Kidney epithelial cell (primary cell): ENCODE measurements at places on chromosomes 5 and 9. TPM values are rescaled to one million over a fixed set of nuclear protein-coding genes. Genes with fewer than 3 reads are reported as not detected.

Gene PLAC8L1
- not detected in 2 replicates for total RNA-seq

DNA sequence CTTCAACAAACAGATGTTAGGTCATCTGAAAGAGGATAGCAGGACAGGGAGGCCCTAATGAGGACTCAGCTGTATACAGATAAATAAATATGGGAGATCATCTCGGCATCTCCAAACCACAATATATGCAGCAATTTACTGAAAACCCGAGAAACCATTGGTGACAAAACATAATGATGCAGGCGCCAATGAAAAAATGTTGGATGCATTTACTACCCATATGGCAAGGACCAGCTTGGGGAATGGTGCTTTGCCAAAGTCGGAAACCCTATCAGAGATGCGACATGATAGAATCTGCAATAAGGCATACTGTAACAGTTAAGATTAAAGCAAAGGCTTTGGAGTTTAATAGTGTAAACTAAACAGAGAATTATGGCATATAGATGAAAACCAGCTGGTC lies 92.0 kb downstream of the SNCAIP start:
- no peak for DNase-seq

Gene ZNF366
- 0.13 TPM in 1 of 2 replicates, not detected in the other for total RNA-seq

Gene CNTLN
- 3.8 and 4.1 TPM in 2 replicates for total RNA-seq

Gene IL7R
- total RNA-seq = 1.6 and 4.0 TPM in 2 replicates

DNA sequence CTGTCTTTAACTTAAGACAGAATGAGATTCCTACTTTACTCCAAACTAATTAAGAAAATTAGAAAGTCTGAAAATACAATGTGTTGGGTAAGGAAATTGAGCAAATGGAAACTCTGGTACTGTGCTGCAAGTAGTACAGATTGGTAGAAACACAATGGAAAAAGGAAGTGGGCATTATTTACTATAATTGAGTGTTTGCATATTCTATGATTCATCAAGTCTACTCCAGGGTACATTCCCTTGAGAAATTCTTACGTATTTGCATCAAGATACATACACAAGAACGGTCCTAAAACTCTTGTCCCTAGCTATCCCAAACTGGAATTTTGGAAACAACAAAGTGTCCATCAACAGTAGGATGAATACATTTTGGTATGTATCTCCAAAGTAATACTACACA lies 123.5 kb upstream of the TARS1 start:
- DNase-seq = no peak

DNA sequence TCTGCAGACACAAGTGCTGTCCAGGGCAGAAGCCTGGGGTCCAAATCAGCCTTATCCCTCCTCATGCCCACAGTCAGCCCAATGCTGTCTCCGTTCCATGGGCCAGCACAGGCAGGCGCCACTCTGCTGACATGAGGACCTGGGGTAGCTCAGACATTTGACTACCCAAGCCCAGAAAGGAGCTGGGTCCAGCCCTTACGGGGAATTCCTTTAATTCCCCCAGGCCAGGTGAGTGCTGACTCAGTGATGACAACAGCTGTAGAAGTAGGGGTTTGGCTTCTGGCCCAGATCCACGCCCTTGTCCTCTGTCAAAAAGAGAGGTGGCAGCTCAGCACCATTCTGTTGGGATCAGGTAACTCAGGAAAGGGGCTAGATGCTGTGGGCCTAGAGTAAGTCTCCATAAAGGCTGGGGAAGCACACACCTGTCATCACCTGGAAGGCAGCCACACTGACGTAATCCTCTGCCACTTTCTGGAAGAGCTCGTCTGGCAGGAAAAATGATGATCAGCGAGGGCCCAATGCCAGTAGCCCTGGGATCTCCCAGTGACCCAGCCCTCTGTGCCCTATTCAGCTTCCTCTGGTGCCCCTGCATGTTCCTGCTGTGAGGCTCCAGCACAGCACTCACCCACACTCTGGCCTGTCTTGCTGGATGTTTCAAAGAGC lies 1.9 kb downstream of the RAB24 start:
- no peak for DNase-seq

- DNase-seq = no peak
Measured at GRCh38 chr5:17799521-17799920, 165.3 kb downstream of the TAF11L14 start.

Gene NMUR2
- total RNA-seq = not detected in 2 replicates

GRCh38 chr9:2289263-2289662 lies 274.1 kb downstream of the SMARCA2 start:
- no peak for DNase-seq

GRCh38 chr5:173099461-173099860 lies 43.3 kb downstream of the CREBRF start:
- DNase-seq = no peak

DNA sequence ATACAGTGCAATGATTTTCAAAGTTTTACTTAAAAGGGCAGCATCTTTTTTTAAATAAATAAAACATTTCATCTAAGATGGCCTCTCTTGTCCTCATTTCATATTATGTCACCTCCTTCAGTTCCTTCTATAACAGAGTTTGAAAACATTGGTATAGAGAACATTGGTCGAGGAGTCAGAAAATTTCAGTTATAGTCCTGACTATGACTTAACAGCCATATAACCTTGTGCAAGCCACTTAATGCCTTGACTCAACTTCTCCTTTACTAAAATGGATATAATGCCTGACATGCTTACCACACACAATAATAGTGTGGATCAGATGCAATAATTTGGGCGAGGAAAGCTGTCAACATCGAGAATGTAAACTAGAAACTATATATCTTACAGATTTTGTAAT lies 22.6 kb downstream of the SSBP2 start:
- DNase-seq = no peak

GRCh38 chr5:154419236-154419635 lies 26.6 kb upstream of the SAP30L start:
- DNase-seq = no peak

Gene PCDHA13
- total RNA-seq = 0.21 TPM in 1 of 2 replicates, not detected in the other

- DNase-seq = no peak
Measured at GRCh38 chr9:122159925-122160246, 178 bp downstream of the MORN5 start.

Gene CDC23
- total RNA-seq = 23.8 and 27.0 TPM in 2 replicates

Gene SPINK4
- not detected in 2 replicates for total RNA-seq

GRCh38 chr5:176897263-176897662 lies 1.9 kb downstream of the HK3 start:
- DNase-seq = no peak

- DNase-seq = no peak
Measured at GRCh38 chr5:73199671-73200070, 26.7 kb downstream of the TMEM174 start.

GRCh38 chr5:38071831-38072694 lies 186.3 kb upstream of the EGFLAM start:
- no peak for DNase-seq

DNA sequence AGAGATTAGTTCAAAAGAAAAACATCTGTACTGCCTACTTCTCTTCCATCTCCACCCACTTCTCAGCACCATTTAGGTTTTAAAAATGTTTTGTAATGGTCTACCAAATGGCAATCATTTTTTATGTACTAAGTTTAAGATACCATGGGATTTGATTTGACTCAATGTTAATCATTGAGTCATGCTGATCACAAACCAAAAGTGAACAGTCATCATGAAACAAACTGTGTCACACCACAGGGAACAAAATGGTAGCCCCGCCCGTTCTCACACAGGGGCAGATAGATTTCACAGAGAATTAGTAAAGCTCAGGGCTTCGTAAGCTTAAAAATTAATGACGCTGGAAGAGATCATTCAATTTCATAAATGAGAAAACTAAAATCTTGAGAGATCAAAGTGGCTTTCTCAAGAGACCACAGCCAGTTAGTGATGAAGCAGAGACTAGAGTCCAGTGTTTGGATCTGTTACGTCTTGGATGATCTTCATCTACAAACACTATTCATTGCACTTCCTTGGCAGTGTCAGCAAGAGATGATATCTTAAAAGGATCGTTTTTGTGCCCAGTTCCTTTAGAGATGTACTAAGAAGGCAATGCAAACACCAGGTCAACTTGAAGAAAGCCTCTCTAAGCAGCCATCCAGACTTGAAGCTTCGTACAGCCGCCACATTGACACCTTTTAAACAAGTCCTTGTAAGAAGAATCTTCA lies 33.9 kb upstream of the TRIO start:
- DNase-seq = no peak

GRCh38 chr5:104352954-104353353 lies 790.4 kb upstream of the NUDT12 start:
- DNase-seq = no peak

DNA sequence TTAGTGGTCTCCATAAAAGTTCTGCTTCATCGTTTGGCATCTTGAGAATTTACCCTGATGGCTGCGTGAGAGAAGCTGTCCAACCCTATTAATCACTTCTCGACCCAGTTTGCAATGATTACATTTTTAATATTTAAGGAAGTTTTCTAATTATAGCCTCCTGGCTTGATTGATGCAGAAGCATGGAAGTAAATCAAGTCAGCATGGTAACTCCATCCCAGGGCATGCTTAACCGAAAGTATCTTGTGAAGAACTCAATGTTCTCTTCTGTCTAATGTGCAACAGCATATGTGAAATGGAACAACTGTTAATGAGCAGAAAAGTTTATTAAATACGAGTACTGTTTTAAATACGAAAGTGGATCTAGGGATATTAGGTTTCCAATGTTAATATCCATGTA lies 278.9 kb upstream of the CD180 start:
- DNase-seq = no peak

DNA sequence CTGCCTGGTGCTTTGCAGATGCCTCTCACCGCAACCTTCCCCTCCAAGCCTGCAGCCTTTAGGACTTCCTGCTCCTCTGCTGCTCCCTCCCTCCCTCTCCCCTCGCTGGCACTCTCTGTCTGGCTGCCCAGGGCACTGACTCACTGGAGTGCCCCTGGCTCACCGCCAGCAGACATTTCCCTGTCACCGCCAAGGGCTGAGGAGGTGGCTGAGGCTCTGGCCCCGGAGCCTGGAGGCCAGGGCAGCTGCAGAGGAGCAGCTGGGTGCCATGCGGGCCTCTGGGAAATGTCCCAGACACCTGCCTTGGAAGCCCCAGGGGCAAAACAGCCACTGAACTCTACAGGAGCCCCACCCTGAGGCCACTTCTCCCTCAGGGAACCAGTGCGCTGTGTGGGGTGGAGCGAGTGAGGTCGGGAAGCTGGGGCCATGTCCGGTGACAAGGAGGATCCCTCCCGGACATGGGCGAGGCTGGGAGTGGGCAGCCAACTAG lies 53.4 kb downstream of the TENT4A start:
- peak; percentile 73 for DNase-seq

Gene FOXD4L3
- total RNA-seq = not detected in 2 replicates

DNA sequence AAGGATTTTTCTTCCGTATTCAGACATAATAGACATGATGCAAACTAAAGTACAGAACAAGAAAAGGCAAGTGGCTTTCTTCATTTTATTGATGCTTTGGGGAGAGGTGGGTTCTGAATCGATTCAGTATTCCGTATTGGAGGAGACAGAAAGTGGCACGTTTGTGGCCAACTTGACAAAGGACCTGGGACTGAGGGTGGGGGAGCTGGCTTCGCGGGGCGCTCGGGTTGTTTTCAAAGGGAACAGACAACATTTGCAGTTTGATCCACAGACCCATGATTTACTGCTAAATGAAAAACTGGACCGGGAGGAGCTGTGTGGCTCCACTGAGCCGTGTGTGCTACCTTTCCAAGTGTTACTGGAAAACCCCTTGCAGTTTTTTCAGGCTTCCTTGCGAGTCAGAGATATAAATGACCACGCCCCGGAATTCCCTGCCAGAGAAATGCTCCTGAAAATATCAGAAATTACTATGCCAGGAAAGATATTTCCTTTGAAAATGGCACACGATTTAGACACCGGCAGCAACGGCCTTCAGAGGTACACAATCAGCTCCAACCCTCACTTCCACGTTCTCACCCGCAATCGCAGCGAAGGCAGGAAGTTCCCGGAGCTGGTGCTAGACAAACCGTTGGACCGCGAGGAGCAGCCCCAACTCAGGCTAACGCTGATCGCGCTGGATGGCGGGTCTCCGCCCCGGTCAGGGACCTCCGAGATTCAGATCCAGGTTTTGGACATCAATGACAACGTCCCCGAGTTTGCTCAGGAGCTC lies 551 bp downstream of the PCDHB6 start:
- DNase-seq = no peak

- DNase-seq = no peak
Measured at GRCh38 chr5:107631805-107632362, 38.9 kb downstream of the EFNA5 start.

- no peak for DNase-seq
Measured at GRCh38 chr5:171578049-171578828, 158.8 kb downstream of the FGF18 start.

- no peak for DNase-seq
Measured at GRCh38 chr5:437281-437771, 5.7 kb upstream of the EXOC3 start.

- DNase-seq = no peak
Measured at GRCh38 chr9:83070261-83070660, 7.3 kb upstream of the RASEF start.

- DNase-seq = no peak
Measured at GRCh38 chr5:170493028-170493820, 10.6 kb upstream of the KCNIP1 start.

GRCh38 chr9:71479621-71480020 lies 288.7 kb downstream of the CEMIP2 start:
- no peak for DNase-seq

DNA sequence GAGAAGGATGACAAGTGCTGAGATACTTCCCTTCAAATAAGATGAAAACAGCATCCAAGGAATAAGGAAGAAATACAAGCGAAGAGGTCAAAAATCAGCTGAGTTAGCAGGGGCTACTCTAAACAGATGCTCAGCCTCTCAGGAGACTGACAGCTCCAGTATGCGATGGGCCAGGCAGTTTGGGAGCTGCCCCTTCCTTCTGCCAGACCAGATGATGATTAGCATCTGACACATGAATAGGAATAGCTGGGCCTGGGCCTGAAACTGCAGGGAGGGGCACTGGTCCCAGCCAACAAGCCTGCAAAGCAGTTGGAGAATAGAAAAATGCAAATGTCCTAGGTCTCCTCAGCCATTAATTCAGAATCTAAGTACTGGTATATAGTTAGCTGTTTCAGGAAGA lies 13.1 kb upstream of the MAP3K1 start:
- DNase-seq = no peak

GRCh38 chr5:1108865-1109174 lies 3.0 kb downstream of the SLC12A7 start:
- no peak for DNase-seq

Gene THBS4
- total RNA-seq = 2.6 and 2.9 TPM in 2 replicates

GRCh38 chr5:72561148-72561972 lies 54.1 kb upstream of the ZNF366 start:
- DNase-seq = no peak

DNA sequence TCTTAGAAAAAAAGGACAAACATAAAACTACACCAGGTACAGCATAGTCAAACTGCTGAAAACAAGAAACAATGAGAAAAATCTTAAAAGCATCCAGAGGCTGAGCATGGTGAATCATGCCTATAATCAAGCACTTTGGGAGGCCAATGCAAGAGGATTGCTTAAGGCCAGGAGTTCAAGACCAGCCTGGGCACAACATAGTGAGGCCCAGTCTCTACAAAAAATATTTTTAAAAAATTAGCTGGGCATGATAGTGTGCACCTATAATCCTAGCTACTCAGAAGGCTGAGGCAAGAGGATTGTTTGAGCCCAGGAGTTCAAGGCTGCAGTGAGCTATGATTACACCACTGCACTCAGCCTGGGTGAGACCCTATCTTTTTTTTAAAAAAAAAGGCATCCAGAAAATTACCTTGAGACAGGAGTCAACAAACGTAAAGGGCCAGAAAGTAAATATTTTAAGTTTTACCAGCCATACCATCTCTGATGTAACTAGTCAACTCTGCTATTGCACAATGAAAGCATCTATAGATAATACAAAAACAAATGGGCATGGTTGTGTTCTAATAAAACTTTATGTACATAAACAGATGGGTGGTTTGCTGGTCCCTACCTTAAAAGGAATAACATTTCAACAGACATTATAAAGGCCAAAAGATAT lies 19.8 kb downstream of the AP3B1 start:
- no peak for DNase-seq

GRCh38 chr9:109973336-109973735 lies 193.3 kb downstream of the PALM2AKAP2 start:
- DNase-seq = no peak
